ENCODE measurements at places on chromosomes 7 and 10.

DNA sequence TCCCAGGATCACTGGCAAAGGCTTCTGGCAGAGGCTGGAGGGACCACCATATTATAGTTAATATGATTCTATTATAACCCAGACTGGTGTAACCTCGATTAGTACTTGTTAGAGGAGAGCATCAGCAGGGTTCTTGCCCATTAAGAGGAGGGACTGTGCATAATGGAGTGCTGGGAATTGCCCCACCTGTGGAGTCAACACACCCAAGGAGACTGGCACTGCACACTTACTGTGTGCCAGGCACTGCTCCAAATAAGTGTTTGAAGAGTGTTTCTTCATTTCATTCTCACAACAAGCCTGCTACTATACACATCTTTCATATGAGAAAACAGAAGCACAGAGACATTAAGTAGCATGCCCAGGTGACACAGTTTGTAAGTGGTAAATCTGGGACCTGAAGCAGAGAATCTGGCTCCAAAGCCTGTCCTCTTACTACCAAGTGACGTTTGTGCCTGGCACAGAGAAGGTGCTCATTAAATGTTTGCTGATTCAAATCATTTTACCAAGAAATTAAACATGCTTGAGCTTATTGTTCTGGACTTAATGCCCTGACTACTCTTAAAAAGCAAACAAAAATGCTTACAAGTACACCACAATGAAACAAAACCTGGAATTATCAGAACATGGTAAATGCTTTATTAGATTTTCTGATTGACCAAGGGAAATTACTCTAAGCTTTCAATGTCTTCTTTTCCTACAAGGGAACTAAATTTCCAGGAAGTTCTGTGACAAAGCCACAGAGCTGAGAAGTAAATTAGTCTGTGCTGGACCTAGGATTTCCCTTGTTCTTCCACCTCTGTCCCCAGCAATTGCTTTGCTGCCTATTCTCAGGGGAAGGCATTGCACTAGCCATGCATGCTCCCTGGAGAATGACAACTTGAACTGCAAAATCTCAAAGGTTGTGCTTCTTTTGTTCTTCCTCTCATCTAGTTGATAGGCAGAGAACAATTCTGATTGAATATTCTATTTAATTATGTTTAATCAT lies 809 bp downstream of the SLC13A1 start:
- DNase-seq = no peak

DNA sequence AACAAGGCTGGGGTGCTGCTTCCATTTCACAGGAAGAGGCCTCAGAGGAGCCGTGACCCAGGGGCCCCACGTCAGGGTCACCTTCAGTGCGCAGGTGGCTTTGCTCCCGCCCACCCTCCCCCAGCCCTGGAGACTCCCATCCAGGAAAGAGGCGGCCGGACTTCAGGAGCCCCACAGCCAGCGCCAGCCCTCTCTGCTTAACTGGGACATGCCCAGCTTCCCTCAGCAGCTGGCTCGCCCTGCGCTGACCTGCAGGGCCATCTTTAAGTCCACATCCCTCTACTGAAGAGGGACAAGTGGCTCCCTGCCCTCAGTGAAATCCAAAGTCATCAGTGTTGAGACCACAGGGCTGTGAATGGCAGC lies 141.9 kb upstream of the PPP2R2D start:
- DNase-seq = no peak

DNA sequence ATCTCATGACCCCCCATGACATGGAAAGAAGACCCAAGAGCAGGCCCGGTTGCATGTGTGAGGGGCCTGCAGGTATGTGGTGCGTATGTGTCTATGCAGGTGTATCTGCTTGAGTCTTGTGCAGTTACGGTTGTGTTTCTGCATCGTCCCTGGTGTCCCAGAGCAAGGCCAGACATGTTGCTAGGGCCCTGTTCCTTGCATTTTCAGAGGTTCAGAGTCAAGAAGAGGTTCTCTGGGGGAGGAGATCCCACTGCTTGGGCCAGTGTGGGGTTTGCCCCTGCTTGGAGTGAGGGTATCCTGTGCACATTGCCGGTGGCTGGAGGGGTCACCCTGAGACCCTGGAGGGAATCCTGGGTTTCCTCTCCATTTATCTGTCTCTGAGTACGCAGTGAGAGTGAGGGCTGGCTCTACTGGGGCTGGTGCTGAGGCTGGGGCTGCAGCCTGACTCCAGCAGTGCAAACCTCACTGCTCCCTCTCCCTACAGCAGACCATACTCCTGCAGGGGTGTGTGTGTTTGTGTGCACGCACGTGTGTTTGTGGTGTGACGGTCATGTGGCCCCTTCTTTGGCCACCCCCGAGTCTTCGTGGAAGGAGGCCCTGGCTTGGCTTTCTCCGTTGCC lies 4.1 kb downstream of the TRIM8 start:
- DNase-seq = no peak

DNA sequence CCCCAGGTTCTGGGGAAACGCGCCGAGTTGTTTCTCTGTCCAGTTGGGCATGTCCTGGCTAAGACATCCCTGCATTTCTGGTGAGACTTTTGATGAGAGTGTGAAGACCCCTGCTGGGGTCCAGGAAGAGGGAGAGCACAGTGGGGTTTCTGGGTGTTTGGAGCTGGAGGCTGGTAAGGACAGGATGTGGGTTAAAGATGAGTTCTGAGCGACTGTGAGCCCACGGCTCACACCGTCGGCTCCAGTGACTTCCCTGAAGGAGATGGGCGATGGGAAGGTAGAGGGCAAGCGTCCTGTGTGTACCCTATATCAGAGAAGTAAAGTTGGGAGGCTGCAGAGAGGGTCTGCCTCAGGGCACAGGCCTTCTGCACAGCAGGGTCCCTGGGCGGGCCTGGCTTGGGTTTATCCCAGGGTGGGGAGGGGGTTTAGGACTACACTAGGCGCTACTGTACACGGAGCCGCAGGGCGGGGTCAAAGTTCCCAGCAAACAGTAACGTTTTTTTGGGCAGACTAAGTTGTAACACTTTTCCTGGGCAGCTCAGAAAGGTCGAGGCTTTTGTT lies 3.6 kb downstream of the EMX2 start:
- no peak for DNase-seq

- DNase-seq = no peak
Measured at GRCh38 chr10:107978455-107978854, 813.9 kb upstream of the SORCS1 start.

DNA sequence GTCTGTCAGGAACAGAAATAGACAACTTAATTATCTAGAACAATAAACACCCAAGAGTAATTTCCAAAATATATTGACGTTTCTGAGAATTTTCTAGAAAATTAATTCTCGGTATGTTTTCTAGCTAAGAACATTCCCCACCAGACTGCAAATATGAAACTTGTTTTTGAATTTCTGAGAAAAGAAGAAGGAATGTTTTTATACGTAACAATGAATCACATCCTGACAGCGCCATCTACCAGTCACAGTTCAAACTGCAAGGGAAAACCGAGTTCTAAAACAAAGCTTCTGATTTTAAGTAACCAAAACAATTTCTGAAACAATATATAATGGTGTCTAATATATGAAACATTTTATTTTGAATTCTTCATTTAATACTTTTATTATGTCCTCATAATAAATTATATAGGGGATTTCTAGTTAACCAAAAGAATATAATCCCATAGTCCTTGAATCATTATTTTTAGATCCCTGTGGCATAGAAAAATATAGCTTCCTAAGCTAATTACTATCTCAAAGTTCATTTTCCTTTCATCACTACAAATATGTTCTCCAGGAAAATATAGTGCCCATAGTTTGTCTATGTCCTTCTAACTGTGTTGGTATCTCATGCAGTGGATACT lies 34.5 kb upstream of the MEOX2 start:
- peak; percentile 10 for DNase-seq

Measured in astrocyte (in vitro differentiated cells and primary cell).